GM10248 (cell line): ENCODE measurements at places on chromosomes 1 and 21.

GRCh38 chr1:20191266-20191825 is 5.0 kb upstream of the PLA2G2C start:
- DNase-seq, result no peak

DNA sequence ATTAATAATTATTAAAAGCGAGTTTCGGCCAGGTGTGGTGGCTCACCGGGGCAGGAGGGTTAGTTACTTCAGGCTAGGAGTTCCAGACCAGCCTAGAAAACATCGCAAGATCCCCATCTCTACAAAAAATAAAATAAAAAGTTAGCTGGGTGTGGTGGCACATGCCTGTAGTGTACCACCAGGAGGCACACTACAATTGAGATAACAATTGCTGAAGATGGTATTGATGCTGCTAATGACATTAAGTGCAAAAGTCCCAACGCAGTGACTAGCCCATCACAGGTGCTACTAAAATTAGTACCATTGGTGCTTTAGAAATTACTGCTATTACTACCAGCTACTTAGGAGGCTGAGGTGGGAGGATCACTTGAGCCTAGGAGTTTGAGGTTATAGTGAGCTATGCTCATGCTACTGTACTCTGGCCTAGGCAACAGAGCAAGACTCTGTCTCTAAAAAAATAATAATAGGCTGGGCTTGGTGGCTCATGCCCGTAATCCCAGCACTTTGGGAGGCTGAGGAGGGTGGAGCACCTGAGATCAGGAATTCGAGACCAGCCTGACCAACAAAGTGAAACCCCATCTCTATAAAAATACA is 156.6 kb downstream of the GREM2 start:
- no peak for DNase-seq

- no peak for DNase-seq
These were observed 340.3 kb upstream of the SNX7 start for GRCh38 chr1:98321191-98321590.

DNA sequence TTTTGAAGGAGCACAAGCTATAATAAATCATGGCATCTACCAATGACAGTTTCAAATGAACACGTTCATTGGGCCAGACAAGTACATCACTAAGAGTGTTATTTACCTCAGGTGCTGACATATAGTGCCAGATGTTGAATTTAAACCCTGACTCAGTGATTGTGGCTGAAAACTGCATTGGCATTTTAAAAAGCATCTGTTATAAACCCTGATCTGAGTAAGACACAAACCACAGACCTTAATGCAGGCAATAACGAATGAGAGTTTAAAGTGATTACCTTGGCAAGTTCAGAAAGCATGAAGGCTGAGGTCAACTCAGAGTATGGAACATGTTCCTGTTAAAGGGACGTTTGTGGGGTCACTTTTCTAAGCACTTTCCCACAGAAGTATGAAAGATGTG is 865.1 kb upstream of the TMPRSS15 start:
- DNase-seq, result no peak

DNA sequence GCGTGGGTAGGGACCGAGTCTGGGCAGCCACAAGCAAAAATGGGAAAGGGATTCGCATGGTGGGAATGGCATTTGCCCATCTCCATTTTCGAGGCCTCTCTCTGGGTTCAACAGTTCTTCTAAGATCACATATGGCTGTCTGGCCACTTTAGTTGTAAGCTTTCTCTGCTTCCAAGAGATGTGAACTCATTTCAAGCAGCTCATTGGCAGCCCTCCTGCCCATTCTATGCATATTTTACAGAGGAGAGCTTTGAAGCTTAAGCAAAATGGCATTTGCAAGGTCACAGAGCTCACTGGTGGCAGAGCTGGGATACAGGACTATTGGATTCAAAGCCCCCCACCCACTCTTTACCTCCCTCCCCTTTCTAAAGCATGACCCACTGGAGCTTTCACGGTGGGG is 93.7 kb downstream of the HHIPL2 start:
- DNase-seq, result no peak

DNA sequence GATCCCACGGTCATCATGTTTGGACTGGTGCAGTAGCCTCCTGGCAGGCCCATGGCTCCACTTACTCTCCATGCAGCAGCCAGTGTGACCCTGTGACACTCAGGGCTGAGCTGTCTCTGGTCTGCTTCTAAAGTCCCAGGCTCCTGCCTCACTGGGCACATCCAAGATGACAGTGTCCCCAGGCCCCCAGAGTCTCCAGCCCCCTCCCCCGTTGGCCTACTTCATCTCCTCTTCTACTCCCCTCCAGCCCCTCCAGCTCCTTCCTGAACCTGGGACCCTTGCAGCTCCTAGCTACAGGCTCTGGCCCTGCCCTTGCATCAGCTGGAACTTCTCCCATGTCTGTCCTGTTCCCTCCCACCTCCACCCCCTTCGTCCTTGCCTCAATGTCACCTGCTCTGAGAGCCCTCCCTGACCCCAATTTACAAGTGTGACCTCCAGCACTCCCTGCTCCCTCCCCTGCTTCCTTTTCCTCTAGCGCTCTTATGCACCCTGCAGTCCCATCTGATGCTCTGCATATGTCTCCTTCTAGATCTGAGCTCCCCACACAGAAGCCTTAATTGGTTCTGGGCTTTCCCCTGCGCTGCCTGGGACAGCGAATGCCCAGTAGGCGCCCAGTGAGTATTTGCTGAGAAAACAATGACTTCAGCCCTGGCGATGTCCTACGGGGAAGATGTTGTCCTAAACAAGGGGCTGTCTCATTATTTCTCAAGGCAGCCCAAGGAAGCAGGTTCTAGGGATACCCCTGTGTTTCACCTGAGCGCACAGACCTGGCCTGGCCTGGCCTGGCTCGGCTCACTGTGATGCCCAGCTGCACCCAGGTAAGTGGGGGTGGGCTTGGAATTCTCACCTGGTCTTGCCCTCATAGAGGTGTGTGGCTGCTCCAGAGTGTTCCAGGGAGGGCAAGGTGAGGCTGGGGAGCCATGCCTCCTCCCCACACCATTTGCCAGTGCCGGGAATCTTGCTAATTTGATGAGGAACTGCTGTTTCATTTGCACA is 600.6 kb downstream of the PTPRU start:
- no peak for DNase-seq

DNA sequence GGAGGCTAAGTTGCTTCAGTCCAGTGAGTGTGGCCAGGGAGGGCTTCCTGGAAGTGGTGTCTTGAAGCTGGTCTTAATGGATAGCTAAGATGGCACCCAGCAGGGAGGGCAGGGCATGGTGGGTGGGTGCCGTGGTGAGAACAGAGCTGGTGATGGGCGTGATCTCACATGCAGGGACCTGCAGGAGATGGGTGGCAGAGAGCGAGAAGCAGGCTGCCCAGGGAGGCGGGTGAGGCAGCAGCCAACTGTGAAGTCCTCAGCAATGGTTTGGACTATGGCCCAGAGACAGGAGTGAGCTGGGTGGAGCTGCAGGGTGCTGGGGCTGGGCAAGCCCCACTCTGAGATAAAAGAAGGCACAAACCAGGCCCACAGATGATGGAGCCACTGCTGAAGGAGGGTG is 50.7 kb downstream of the UMODL1 start:
- DNase-seq, result no peak

DNA sequence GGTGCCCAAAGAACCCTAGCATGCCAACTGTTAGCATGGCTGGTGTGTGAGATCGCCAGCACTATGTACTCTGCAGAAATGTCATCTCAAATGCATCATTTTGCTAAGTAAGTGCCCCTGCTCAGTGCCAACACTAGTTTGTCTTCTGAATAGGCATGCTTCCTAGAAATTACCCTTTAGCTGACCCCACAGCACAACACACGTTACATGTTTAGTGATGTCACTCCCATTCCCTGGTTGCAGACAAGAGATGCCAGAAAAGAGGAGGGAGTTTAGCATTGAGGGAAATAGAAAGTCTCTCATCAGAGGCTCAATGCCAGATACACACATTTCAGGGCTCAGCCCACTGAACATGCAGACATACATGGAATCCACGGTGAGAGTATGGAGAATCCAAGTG is 9.3 kb upstream of the ST6GALNAC3 start:
- no peak for DNase-seq

DNA sequence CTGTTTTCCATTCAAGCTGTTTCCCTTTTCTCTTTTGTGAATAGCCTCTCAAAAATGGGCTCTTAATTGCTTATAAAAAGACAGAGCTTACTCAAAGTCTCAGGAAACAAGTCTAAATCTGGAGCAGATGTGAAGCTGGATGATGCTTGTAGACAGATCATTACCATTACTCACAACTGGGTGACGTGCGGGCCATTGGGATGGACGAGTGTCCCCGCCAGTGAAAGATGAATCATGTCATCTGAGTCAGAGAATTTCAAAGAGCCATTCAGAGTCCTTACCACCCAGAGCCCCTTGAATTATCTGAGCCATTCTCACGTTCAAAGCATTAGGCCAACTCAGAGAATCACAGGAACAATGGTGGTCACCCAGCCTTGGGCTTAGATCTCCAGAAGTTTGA is 134.6 kb downstream of the HUNK start:
- DNase-seq, result no peak

DNA sequence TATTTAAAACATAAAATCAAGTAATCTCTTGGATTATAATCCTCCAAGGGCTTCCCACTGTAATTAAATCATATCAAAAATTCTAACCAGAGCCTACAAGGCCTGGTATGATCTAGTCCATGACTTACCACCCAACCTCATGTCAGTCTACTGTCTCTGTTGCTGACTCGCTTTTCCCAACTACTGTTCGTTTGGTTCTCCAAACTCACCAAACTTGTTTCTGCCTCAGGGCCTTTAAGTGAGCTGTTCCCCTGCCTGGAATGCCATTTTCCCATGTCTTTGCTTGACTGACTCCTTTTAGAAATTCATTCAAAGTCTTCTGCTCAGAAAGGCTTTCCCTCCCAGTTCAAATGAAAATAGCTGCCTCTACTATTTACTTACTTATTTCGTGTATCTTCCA is 95.9 kb downstream of the ZC3H11B start:
- no peak for DNase-seq

DNA sequence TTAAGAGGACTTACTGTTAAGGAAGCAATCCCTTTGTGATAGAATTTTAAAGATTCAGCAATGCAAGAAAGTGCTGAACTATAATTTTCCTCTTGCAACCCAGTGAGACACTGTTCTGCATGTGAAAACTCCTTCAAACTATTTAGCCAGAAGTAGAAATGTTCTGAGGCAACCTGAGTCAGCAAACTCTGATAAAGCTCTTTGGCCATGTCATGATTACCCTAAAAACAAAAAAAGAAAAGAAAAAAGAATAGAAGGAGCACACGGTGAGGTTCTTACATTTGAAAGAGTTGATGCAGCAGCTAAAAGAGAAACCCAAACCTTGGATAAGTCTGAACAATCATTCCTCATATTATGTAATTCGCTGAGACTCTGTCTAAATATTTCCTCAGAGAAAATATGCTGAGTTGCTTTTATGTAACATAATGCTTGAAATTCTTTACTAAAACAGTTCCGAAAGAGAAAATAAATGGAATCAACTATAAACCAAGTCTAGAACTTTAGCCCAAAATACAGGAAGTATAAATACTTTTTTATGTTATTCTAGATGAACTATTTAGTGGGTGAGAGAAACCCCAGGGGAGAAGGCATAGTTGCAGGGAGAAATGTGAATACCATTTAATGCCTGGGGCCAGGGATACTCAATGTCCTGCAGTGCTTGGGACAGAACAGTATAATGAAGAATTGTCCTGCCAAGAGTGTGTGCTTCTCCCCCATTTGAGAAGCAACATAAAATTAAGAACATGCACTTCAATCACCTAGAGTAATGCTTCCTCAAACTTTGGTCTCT is 60.0 kb downstream of the INTS7 start:
- no peak for DNase-seq

DNA sequence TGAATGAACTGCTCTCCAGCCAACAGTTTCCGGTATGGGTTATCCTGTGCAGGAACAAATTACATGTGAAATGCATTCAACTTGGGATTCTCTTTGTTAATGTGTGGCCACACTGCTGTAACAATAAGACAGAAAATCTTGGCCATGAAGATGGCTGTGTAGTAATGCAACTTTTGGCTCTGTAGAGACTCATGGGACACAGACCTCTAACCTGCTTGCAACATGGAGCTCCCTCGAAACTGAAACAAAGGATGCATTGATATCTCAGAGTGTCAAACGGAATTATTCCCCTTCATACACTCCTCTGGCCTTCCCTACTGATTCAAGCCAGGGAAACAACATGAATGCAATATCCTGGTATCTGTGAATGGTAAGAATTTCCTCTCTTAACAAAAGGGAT is 559.3 kb upstream of the ZRANB2 start:
- DNase-seq, result no peak

DNA sequence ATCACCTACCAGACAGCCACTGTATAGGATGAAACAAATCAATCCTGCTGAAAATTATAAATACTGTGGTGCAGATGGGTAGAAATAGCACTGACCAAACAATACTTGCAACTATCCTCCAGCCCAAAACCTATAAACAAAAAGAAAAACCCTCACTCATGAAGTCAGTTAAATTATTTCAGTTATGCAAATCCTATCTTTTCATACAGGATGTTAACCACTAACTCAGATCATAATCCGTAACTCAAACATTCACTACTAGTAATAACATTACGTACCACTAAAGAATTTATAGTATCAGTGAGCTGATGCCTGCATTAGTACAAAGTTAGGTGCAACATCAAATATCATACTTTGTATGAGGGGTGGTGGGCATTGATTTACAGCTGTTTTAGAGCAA is 2.6 kb downstream of the NDC1 start:
- peak; percentile 23 for DNase-seq

- no peak for DNase-seq
These were observed 7.2 kb downstream of the CNST start for GRCh38 chr1:246573491-246573890.

DNA sequence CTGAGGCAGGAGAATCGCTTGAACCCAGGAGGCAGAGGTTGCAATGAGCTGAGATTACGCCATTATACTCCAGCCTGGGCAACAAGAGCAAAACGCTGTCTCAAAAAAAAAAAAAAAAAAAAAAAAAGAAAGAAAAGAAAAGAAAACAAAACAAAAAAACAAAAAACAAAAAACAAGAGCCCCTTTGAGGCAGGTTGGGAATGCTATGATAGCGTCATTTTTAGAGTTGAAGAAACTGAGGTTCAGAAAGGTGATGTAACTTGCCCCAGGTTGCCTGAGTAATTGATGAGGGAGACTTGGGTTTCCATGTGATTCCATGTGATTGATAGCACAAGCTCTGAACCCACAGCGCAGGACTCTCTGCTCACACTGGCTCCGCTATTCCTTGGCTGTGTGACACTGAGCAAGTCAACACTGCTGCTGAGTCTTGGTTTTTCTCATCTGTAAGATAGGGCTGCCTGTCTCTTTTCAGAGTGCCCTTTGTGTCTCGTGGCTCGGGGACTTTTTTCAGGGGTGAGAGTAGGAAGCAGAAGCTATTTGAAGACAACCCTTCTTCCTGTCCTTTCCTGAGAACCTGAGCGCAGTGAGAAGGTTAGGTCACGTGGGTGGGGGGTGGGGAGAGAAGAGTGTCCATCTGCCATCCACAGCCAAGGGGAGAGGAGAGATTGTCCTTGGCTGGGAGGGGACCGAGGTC is 2.5 kb downstream of the CNR2 start:
- DNase-seq, result no peak

- DNase-seq, result no peak
These were observed 86.6 kb upstream of the C1orf87 start for GRCh38 chr1:60160141-60160540.

DNA sequence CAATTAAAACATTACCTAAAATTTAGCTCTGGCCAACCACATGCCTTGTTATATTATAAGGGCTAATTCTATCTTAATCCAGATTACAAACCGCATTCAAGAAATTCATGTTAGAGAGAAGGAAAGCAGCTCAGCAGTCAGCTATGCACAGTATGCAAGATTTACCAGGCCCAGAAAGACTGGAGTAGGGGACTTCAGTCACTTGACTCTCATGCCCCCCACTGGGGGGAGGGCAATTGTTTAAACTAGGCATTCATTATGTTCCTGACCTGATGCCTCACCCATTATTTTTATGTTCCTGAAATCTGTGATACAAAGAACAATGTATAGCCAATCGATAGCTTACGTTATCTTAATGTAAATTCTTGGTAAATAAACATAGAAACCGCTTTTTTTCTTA is 96.9 kb downstream of the ZNF644 start:
- DNase-seq, result no peak
